ENCODE measurements at places on chromosomes 5 and 9.

- no peak for DNase-seq
Measured at GRCh38 chr5:75601996-75602395, 9.3 kb upstream of the ANKDD1B start.

DNA sequence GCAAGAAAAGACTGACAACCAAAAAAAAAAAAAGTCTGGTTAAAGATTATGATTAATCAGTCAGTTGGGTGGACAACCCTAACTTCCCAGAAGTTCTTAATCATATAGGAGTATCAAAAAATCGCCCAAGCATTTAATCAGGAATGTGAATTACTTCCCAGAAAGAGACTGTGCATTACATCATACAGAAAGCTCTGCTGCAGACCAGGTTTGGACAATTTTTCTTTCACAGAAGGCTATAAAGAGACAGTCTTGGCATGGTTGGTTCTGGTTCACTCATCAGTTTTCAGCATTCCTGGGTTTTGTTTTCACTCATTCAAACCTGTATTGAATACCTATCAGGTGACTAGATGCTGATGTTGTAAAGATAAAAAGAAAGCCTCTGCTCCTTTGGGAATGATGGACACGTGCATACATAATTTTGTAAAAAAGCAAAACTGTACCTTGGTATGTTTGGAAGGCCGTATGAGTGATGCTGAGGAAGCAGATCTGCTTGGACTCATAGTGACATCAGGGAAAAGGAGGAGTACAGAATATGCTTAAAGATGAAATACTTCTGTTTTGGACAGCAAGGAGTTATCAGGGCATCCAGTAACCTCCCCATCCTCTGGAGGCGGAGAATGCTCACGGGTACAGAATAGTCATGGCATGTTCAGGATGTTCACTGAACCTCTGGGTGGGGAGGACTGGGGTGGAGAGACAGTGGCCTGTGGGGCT, 178.4 kb downstream of the GNA14 start:
- no peak for DNase-seq

DNA sequence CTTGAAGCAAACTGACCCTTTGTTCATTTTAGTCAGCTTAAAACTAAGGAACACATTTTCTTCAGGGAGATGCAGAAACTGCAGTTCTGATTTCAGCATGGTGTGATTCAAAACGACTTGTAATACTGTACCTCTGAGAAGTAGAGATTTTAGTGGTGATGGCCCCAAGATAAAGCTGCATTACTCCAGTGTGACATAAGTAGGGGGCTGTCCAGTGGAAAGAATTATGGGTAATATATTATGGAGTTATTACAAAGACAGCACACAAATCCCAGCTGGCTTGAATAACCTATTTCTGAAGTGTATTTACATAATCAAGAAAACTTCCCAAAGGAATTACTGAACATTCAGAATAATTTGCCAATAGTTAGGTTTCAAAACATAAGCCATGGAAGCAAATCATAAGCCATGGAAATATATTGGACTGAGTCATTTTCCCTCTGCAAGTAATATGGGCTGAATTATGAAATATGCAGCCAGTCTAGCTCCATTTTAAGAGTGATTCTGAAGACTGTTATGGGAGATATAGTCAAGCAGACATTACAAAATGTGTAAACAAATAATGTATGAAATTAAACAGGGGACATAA, 133.7 kb upstream of the FBXL17 start:
- no peak for DNase-seq

- no peak for DNase-seq
Measured at GRCh38 chr9:82467436-82467835, 478.9 kb downstream of the SPATA31D1 start.

- DNase-seq, result no peak
Measured at GRCh38 chr9:70444904-70445303, 30.4 kb upstream of the KLF9 start.

- no peak for DNase-seq
Measured at GRCh38 chr9:117234103-117234502, 180.8 kb downstream of the ASTN2 start.

DNA sequence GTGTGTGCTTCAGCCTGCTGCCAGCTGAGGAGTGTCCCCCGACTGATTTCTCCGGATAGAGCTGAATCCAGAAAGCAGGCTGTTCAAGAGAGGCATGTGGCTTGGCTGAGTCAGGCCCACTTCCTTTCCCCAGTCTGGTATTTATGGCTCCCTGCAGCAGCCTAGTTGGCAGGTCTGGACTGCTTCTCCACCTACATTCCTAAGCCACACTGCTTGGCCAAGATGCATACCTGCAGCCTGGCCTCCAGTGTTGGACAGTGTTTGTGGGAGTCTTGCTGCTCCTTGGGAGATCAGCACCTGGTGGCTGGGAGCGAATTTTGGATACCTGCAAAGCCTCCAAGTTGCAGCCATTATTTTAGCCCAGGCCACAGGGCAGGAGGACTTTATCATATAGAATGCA, 670.8 kb downstream of the ACTL7B start:
- DNase-seq, result no peak

GRCh38 chr9:77495834-77496671, 152.1 kb downstream of the GNA14 start:
- no peak for DNase-seq

- no peak for DNase-seq
Measured at GRCh38 chr9:69470186-69470977, 145.4 kb downstream of the ENTREP1 start.

- DNase-seq, result no peak
Measured at GRCh38 chr9:14660721-14661120, 32.5 kb downstream of the ZDHHC21 start.

DNA sequence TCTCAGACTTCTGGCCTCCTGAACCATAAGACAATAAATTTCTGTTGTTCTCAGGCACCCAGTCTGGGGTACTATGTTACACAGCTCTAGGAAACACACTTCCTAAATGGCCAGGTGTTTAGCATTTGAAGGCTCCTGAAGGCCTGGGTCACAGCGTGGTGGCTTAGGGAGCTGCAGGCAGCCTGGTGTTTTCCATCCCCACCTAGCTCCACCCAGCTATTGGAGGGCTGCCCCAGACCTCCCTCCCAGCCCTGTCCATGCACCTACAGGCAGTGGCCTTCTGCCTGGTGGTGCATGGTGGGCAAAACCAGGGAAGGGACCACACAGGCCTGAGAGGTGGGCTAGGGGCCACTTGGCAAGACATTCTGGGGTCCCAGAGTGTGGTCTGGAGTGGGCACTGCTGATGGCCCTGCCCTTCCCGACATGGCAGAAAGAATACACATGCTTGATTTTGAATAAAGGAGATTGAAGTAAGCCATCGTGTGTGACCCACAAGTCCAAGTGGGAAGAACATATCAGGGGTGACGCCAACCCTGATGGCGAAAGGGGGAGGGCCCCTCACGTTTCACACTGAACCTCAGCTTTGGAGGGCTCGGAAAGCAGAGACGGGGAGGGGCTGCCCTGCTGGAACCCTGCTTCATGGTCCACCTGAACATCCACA, 1.3 kb upstream of the SUSD3 start:
- no peak for DNase-seq

- DNase-seq, result no peak
Measured at GRCh38 chr9:125189011-125189360, 617 bp downstream of the PPP6C start.

DNA sequence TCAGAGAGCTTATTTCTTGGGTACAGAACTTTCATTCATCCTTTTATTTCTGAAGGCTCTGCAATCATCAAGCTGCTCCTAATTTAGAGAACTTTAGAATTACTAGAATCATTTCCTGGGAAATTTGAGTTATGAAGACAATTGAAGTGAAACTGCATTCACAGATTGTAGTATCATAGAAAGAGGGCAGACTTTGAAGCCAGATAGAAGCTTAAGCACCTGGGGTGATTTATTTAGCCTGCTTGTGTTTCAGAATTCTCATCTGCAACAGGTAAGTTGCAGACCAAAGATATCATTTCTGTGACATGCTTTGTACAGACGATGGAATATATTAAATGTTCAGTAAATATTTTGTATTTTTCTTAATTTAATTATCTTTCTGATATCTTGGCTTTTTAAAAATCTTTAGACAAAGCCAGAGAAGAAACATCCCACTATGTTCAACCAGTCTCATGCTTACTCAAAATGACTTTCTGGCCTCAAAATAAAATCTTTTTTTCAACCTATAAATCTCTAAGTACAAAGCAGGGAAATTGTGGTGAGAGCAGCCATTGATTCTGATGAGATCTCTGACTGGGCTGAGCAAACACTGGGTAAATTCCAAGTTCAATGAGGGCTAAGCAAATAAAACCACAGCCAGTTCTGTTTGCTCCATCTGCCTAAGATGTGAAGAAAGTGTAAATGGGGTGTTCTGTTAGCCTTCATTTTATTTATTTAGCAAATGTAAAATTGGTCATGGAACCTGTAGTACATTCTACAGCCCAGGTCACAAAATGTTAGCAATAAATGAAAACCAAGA, 264.7 kb upstream of the CCNG1 start:
- peak; percentile 12 for DNase-seq

- DNase-seq, result no peak
Measured at GRCh38 chr5:133534566-133534965, 77.8 kb downstream of the FSTL4 start.

- DNase-seq, result no peak
Measured at GRCh38 chr9:79581794-79582193, 10.0 kb downstream of the TLE4 start.

DNA sequence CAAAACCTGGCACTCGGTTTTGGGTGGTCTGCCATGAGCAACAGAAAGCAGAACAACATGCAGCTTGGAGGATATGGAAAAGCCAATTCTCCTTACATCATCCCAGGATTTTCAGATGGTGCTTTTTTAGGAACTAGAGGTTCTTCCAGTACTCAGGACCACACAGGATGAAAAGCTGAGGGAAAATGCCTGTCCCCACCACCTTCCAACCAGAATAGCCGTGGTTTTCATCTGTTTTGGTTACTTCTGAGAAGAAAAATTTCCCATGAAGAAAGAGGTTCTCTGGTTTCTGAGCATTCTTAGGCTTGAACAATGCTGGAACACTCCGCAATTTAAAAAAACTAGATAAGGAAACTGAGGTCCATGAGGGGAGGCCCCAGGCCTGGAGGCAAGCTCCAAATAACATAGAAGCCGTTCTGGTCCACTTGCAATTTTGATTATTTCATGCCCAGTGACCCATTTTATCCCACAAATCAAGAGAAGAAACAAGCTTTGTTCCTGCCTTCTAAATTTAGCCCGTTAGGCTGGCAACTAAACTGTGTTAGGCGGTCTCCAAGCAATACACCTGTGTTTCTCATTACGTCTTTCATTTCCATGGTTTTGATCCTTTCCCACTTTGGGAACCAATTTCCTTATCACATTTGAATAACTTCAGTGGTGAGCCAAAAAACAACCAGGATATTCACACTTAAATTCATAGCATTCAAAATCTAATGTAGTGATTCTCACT, 79.2 kb upstream of the SPIN1 start:
- no peak for DNase-seq

DNA sequence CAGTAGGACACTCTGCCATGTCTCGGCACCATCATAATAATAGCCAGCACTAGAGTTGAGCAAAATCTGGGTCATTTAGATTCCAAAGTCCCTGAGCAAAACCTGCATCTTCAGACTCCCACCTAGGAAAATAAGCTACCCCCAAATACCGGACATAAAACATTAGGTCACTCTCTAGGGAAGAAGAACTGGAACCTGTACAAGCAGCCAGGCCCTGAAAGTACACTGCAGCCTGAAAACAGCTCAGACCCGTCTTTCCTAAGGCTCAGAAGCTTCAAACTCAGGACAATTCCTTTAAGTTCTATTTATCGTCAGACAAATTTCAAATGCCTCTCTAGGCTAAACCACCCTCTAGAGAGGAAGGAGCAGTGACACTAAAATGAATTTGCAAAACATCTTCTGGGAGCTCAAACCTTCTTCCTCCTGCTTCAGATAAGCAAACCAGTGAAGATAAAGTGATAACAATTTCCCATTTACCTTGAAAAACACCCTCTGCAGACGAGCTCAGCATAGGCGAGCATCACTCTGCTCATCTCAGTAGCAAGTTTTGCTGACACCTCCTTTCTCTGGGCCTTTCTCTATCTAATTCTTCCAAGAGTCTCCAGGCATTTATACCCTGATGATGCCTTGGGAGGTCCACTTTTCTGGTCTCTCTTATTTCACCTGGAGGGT, 34.0 kb downstream of the ADAM19 start:
- no peak for DNase-seq

DNA sequence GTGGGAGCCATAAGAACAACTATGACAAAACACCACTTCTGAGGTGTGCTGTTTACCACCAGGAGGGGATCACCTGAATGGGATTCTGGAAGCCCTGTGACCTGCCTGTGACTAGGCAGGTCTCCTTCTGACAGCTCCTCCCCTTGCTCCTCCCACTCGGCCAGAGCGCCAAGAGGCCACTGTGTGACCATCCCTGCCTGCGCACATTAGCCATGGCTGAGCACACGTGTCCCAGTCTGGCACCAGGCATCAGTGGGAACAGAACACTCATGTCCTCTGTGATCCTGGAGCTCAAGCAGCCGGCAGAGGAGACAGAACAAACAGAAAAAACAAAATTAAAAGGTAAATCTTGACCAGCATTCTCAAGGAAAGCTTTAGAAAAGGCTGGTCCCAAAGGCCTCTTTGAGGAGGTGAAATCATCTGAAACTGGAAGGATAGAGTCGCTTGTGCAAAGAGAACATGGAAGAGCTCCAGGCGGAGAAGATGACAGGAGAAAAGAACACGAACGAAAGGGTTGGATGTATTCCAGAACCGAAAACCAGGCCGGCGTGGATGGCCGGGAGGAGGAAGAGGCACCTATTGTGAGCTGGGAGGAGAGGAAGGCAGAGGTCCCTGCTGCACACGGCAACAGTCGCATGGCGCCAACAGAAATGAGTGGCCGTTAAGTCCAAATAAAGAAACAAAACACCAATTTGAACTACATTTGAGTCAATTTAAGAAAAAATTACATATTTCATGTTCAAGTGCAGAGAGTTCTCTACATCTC, 5.1 kb downstream of the MED10 start:
- DNase-seq, result no peak

DNA sequence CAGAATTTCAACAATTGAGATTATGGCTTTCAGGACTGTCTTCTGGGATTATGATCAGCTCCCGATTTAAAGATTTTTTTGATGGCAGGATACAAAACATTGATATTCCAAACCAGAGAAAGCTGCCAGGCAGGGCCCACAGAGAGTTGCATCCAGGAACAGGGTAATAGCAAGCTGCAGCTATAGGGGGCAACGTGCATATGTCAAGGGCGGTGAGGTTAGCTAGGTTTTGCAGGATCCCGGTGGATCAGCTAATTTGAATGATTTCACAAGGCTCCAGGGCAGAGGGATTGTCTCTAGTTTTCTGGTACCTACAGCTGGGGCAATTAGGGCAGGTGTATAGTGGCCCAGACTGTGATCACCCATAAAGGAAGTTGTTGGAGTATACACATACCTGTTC, 339.4 kb downstream of the CHSY3 start:
- DNase-seq, result no peak

DNA sequence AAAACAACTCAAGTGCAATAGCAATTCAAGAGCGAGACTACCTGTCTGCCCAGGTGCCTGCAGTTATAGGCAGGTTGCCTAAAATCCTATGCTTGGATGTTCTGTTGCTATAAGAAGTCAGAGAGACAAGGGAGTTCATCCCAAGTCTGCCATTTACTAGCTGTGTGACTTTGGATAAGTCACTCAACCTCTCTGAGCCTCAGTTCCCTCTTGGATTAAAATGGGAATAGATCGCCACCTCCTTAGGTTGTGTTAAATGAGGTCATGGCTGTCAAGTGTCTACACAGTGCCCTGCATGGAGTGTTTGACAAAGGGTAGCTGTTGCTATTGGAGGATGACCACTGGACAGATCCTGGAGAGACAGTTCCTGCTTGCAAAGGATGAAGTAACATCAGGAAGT, 1.3 kb upstream of the ZBTB34 start:
- DNase-seq, result no peak
